Activated T-cell treated with anti-CD3 and anti-CD28 coated beads, Interleukin-2, amount 50 U/mL, for 1 hour (primary cell): ENCODE measurements at places on chromosomes 5 and 9.
A peak's percentile ranks its signal among the peaks of the same experiment; 100 is the strongest.

- no peak for DNase-seq
These were observed 192.9 kb downstream of the SLF1 start for GRCh38 chr5:94811331-94811730.

GRCh38 chr9:98554752-98555151 lies 154.0 kb downstream of the GABBR2 start:
- DNase-seq = no peak

GRCh38 chr9:22363421-22363887 lies 83.2 kb upstream of the DMRTA1 start:
- no peak for DNase-seq

- DNase-seq = no peak
These were observed 6.5 kb downstream of the MCIDAS start for GRCh38 chr5:55220433-55221185.

- DNase-seq = no peak
These were observed 442.4 kb upstream of the ZNF462 start for GRCh38 chr9:106420511-106420944.

- no peak for DNase-seq
These were observed 32.6 kb downstream of the CORO2A start for GRCh38 chr9:98159790-98160189.

DNA sequence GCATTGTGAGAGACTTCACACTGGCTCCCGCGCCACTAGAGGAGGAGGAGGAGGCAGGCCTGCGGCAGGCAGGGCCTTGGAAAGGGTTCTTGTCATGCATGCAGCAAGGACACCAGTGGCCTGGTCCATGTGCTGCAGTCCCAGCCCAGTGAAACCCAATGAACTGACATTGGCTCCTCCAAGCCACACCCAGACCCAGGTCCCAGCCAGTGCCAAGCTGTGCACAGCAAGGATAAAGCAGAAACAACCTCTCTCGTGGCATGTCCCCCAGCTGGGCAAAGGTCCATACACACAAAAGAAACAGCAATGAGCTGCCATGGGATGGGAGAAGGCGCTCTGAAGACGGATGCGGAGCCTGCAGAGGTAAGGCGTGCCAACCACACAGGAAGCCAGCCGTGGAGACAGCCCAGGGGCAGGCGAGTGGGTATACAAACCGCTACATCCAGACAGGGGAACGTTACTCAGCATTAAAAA lies 89.2 kb downstream of the SEMA4D start:
- DNase-seq = peak; percentile 73

- DNase-seq = no peak
These were observed 149.1 kb downstream of the ATP10B start for GRCh38 chr5:160702934-160703333.

GRCh38 chr5:40812125-40812524 lies 14.0 kb upstream of the PRKAA1 start:
- DNase-seq = no peak

- peak; percentile 34 for DNase-seq
These were observed 232.5 kb downstream of the ARHGAP26 start for GRCh38 chr5:143002459-143003327.

DNA sequence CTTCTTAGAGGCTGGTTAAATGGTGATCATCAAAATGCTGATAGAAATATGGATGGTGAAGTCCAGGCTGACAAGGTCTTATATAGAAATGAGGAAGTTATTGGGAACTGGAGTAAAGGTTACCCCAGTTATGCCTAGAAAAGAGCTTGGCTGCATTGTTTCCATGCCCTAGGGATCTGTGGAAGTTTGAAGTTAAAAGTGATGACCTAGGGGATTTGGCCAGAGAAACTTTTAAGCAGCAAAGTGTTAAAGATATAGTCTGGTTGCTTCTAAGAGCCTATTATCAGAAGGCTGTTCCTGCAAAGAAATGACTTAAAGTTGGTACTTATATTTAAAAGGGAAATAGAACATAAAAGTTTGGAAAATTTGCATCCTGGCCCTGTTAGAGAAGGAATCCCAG lies 200.3 kb downstream of the ICE1 start:
- DNase-seq = no peak

DNA sequence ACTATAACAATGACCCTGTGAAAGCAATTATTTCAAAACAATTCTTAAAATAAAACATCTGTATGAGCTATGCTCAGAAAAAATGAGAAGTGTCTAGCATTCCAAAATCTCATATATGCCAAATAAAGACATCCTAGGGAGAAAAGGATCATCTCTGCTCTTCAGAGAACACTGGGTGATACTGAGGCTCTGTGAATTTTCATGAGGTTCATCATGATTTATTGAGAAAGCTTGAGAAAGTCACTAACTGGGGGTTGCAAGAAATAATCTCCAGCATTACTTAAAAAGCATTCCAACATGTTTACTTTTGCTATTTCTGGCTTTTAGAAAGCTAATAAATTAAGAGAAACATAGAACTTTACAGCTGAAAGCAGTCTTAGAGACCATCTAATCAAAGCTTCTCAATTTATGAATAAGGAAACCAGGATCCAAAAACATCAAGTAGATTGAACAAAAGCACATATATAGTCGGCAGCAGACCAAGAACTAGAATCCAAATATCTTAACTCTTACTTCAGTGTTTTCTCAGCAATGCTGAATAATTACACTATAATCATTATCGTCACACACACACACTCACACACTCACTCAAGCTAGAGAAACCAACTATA lies 372.8 kb downstream of the NR2F1-AS1 start:
- no peak for DNase-seq
